Erythroblast (primary cell): ENCODE measurements at places on chromosomes 2 and 18.

GRCh38 chr2:182883451-182883850 lies 17.0 kb upstream of the FRZB start:
- DNase-seq, result no peak

GRCh38 chr2:231710799-231711676 lies 2.7 kb downstream of the PTMA start:
- DNase-seq, result peak; percentile 75

DNA sequence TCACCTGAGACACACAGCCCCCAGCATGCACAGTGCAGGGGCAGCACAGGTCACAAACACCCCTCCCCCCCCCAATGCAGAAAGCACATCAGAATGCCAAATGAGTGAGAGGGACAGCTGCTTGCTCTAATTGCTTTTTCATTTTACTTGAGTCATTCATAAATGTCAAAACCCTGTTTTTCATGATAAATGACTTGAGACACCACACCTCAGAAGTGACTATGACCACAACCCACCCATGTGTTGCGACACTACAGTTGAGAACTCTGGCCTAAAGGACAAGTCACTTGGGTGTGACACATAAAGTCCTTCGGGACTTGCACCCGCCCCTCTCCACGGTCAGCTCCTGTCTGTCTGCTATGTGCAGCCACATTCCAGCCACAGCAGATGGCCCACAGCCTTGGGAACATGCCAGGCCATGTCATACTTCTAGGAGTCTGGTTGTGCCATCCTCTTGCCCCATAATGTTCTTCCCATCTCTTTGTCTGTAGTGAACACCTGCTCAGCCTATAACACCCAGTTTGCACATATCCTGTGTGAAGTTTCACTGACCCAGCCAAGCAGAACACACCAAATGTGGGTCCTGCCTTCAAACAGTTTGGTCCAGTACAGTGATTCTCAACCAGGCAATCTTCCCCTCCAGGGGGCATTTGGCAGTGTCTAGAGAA lies 30.2 kb upstream of the RIOK3 start:
- DNase-seq, result peak; percentile 97

DNA sequence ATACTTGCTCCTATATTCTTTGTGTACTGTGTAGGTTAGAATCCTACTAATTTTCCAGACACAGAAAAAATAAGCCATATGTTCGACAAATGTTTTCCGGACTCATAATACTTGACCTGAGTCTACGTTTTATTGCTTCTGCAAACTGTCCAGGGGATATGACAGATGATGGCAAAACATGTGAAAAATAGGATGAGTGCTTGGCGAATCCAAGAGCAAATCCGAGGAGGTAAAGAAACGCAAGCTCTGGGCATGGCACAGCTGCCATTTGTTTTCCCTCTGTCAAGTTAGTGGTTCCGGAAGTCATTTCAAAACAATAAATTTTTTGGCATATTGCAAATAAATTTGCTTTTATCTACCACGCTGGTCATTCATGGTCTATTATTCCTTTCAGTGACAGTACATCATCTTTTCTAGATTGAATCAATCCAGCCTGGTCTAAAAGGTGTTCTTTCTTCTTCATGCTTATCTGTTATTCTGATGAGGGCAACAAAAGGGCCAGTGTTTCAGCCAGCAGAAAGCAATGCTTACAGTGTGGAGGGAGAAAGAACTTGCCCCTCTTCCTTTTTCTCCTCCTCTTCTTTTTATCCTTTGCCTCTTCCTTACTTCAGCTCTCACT lies 476.1 kb upstream of the SOX11 start:
- no peak for DNase-seq
